Hindlimb muscle (tissue), 1 donor: ENCODE measurements at places on chromosomes 7 and 10. TPM values are rescaled to one million over a fixed set of nuclear protein-coding genes. Genes with fewer than 3 reads are reported as not detected.

- DNase-seq = no peak
Measured at GRCh38 chr7:18896343-18896975, 221.0 kb downstream of the TWIST1 start.

Gene NPVF
- polyA plus RNA-seq = not detected

DNA sequence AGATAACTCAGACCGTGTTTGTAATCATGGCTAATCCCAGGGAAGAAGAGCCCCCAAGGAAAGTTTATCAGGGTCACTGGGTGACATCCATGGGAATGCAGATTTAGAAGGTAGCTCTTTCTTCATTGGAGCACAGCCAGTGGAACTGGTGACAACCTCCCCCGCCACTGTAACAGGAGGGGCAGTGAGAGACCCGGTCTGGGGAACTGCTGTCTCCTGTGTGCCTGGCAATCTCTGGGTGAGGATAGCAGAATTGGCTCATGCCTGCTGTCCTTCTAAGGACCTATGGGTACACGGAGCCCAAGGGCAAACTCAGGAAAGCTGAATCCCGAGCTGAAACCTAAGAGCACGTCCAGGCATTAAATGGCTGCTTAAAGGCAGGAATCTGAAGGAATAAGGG lies 341.6 kb downstream of the ABCA13 start:
- DNase-seq = no peak

DNA sequence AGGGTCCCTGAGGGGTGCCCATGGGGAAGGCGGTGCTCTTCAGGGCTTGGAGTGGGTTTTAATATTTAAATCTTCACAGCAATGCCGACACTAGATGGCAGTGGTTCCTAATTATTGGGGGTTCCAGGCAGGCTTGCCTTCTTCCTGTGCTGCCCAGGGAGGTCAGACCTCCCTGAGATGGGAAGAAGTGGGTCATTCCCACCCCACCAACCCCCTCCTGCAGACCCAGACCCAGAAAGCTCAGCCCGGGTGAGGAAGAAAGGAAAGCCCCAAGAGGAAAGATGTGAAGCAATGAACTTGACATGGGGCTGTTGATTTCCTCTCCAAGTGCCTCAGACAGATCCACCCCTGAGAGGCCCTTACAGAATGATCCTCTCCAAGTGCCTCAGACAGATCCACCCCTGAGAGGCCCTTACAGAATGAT lies 85.1 kb upstream of the LANCL2 start:
- DNase-seq = peak; percentile 67

Gene PRKCQ
- polyA plus RNA-seq = 22.7 TPM

Gene GIMAP2
- 4.9 TPM for polyA plus RNA-seq

- DNase-seq = no peak
Measured at GRCh38 chr7:98294798-98295382, 13.4 kb downstream of the BRI3 start.

DNA sequence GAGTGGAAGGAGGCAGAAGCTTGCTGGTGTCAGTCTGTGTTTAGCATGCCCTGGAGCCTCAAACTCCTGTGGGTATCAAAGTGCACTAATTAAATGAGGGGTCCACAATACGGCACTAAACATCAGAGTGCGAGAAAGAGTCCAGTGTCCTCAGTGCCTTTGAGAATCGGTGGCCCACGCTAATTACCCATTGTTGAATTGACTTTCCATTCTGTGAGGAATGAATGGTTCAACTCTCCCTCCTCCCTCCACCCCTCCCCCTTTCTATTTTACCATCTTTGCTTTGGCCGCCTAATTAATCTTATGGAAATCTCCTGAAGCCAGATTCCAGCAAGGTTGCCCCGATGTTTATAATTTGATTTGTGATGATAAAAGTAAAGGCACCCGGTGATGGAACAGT lies 217.8 kb downstream of the TFEC start:
- no peak for DNase-seq

Gene GIMAP5
- polyA plus RNA-seq = 6.5 TPM

- DNase-seq = peak; percentile 40
Measured at GRCh38 chr10:6729071-6729774, 149.1 kb upstream of the PRKCQ start.
